Ovary (tissue), 10 donors: ENCODE measurements at places on chromosomes 7 and 10. TPM values are rescaled to one million over a fixed set of nuclear protein-coding genes. Genes with fewer than 3 reads are reported as not detected.

DNA sequence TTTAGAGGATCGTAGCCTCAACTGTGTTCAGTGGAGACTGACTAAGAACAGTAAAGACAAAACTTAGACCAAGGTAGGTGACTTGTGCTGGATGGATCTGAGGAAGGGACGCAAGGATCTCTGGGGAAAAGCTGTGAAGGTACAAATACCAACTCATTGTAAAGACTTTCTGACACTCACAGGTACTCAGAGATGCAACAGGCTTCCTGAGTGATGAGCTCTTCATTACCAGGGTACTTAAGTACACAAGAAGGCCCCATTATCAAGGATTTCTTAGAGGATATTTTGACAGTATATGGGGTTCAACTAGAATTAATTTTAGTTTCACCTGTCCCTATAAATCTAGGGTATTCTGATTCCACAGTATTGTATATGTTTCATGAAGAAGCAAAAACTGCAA, 440.7 kb downstream of the PLXDC2 start:
- DNase-seq = no peak

DNA sequence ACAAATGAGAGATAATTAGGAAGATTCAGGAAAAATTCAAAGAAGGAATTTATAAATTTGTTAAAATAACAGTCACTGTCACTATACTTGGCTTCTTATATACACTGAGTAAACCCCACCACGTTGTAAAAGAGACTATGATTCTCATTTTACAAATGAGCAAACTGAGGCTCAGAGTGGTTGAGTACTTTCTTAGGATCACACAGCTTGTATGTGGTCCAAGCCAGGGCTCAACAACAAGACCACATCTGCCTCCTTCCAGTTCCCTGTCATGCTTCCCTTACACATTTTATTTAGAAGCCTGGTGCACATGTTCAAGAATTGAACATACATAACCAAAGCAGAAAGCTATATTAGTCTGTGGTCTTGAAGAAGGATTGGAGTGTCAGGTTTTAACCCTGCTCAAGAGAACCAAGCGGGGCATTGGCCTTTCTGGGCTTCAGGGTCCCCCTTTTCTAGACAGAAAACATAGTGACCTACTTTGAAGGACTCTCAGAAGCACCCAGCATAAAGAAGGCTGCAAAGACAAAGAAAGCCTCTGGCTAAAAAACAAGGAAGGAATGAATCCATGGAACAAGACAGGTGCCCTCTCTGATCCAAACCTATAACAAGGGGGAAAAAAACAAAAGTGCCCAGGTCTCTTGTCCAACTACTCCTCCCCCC, 846 bp downstream of the MRLN start:
- no peak for DNase-seq

The PLEKHS1 gene
- total RNA-seq = 1.7 TPM

The PNLIPRP2 gene
- total RNA-seq = 0.23 TPM

The ZNF485 gene
- total RNA-seq = 4.5 TPM

The TAS2R41 gene
- total RNA-seq = not detected

The TAS2R5 gene
- 4.2 TPM for total RNA-seq

The SH2D4B gene
- not detected for total RNA-seq

The GJD4 gene
- total RNA-seq = not detected

The SPDYE8 gene
- not detected for total RNA-seq
